ENCODE measurements at places on chromosomes 11 and 22.

GRCh38 chr11:1196516-1197391 lies 26.1 kb upstream of the MUC5B start:
- DNase-seq: no peak

DNA sequence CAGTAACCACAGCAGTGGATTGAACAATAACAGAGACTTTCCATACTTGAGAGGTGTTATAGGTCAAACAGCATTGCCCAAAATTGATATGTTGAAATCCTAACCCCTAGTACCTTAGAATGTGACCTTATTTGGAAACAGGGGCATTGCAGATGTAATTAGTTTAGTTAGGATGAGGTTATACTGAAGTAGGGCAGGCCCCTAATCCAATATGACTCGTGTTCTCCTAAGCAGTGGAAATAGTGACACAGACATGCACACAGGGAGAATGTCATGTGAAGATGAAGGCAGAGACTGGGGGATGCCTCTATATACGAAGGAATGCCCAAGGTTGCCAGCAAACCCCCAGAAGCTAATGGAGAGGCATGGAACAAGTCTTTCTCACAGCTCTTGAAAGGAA lies 270.5 kb downstream of the TENM4 start:
- no peak for DNase-seq

DNA sequence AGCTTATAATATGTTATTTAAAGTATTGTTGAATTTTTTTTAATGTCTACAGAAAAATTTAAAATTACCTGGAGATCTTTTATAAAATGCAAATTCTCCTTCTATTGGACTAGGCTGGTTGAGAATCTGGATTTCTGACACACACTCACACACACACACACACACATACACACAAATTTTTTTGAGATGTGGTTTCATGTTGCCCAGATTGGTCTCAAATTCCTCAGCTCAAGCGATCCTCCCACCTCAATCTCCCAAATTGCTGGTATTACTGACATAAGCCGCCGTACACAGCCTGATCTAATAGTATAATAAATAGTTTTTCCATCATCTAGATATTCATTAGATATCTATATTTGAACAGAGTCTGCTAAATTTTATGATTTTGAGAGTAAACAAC lies 4.5 kb upstream of the RFPL1 start:
- DNase-seq: no peak

DNA sequence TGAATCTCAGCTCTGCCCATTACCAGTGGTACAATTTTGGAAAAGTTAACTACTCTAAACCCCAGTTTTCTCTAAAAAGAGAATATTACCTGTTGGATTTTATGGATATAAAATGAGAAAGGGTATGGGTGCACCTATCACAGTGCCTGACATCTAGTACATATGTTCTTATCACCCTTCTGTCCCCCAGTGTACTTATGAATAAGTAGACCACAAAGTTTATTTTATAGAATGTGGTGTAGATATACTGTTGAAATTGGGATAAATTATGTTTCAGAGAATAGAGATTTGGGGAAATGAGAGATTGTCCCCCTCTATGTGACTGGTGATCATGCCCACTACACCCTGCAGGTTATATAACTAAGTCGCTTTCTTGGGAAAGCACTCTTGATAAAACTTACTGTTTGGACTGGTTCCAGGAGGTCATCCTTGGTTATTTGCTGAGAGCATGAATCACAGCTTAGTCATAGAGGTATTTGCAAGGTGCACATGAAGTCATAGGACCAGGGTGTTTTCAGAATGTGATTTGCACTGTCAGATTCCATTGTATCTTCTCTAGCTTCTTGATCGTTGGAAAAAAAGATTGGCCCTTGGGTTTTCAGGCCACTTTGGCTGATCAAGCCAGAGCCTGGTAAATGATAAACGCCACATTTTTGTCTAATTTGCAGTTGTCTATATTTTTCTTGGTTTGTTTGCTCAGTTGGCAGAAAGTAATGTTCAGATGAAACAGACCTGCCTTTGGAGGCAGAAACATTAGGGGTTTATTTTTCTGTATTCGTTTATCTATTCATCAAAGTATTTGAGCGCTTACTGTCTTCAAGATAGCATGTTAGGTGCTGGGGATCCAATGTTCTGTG lies 21.3 kb downstream of the STX3 start:
- no peak for DNase-seq

DNA sequence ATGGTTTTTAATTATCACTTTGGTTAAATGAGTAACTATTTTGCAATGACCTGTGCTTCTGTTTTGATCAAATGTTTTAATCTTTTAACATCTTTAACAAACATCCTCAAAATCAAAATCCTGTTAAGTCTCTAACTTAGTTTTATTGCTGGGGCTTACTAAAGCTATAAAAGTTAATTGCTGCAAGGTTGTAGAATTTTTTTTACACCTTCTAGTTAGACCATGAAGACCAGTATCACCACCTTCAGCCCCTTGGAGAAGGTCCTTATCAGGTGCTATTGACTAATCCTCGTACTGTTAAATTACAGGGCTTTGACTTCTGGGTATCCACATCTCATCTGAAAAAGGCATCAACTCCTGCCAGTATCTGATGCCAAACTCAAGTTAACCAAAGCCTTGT lies 12.3 kb upstream of the CABP2 start:
- no peak for DNase-seq

Measured in activated T-helper 2 cell treated with anti-CD3 and anti-CD28 coated beads, Interferon-gamma antibody, Interleukin-2, Interleukin-4, amounts not matched to agents 10 μg/mL and 5 μg/mL and 100 μg/mL, durations not matched to agents 14 hours and 24 hours and 36 hours (primary cell).